Stimulated activated CD8-positive, alpha-beta memory T cell treated with anti-CD3 and anti-CD28 coated beads, Interleukin-15, amount 100 ng/mL, for 4 hours (primary cell): ENCODE measurements at places on chromosomes 1 and 21.

DNA sequence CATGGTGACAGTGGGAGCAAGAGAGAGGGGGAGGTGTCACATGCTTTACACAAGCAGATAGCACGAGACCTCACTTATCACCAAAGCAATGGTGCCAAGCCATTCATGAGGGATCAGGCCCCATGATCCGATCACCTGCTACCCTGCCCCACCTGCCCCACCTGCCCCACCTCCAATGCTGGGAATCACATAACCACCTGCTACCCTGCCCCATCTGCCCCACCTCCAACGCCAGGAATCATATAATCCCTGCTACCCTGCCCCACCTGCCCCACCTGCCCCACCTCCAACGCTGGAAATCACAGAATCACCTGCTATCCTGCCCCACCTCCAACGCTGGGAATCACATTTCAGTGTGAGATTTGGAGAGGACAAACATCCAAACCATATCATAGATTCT, 10.6 kb upstream of the AIRE start:
- DNase-seq, result no peak

GRCh38 chr1:172322219-172323061, 98.0 kb upstream of the C1orf105 start:
- DNase-seq, result no peak

GRCh38 chr1:216310776-216311175, 112.5 kb downstream of the USH2A start:
- DNase-seq, result no peak

DNA sequence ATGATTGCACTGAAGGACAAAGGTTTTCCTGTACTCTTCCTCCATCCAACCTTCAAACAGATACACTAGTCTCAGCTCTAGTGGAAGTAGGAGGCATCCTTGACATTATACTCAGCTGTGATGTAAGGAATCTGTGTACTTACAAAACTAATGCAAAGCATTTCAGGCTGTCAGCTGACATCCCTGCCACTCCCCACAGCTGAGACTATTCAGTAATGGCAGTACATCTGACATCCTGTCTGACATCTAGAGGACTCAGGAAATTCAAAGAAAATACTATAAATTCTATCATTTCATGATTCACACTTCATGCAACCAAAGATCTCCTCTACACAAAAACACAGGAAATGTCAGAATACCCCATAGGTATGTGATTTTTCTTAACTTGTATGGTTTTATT, 325.8 kb downstream of the SMYD3 start:
- DNase-seq, result no peak

DNA sequence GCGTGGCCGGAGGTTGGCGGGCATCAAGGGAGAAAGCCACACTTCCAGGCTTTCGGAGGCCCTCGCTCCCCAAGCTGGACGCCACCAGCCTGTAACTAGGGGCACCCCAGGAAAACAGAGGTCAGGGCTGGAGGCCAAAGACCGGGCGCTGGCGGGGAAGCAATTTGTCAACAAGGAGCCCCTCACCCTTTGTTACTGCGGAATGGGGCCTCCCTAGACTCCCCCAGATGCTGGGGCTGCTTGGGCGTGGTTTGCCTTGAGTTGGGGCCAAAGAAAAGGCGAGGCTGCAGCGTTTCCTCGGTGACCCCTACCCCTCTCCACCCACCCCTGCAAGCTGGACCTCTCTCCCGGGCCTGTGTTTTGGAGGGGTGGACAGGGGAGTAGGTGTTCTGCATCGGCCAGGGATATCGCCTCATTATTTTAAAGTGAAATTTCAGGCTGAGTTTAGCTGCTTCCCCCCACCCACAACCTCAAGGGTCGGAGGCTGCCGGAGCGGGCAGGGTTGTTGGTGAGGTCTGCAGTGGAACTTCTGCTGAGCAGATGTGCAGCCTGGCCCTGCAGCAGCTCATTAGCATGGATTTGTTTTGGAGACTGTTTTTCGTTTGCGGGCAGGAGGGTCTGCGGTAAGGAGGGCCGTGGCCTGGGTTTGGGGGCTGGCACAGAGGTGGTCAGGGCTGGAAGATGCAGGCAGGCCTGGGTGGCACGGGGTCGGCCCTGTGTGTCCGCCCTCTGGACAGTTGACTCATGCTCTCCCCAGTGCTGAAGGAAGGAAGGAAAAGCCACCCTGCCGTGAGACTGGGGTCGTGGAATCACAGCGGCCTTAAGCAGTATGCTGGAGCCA, 1.5 kb downstream of the NBL1 start:
- DNase-seq, result no peak

- DNase-seq, result no peak
Measured at GRCh38 chr1:19621274-19621950, 22.7 kb upstream of the NBL1 start.

- DNase-seq, result no peak
Measured at GRCh38 chr1:155809088-155809487, 47.9 kb downstream of the GON4L start.

GRCh38 chr1:6785318-6785727, at the start of gene CAMTA1:
Gene CAMTA1, plus strand, starts transcription at chr1:6785454. Its CDS starts 77 bp downstream, at chr1:6785531.
- DNase-seq, result no peak

DNA sequence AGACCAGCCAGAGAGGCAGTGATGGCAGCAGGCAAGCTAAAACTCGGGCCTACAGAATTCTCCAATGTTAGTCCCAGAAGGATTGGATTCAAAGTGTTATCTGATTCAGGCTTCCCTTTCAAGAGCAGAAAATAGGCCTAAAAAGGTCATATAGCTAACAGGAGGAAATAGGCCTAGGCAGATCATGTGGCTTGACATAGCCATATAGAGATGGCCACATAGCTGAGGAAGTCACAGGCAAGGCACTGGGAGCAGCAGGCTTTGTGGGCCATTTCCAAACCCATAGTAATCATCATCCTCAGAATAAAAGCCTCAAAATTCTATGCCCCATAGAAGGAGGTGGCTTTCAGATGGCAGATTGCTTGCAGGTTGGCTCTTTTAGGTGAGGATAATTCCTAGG, 29.0 kb upstream of the LMO4 start:
- DNase-seq, result no peak

DNA sequence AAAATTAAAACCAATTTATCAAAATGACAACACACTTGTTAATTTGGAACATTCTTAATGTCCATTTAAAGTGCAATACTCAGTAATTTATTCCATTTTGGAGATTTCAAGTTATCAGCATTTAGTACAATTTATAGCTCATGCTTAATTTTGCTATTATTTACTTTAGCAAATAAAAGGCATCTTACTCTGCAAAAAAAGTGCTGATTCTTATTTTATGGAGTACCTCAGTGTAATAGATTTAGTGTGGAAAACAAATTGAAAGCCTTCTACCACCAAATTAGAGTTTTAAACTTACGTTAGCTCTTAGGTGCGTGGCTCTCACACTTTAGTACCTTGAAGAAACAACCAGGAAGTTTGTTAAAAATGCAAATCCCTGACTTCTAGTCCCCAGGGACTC, 208.4 kb upstream of the NRIP1 start:
- DNase-seq, result no peak

DNA sequence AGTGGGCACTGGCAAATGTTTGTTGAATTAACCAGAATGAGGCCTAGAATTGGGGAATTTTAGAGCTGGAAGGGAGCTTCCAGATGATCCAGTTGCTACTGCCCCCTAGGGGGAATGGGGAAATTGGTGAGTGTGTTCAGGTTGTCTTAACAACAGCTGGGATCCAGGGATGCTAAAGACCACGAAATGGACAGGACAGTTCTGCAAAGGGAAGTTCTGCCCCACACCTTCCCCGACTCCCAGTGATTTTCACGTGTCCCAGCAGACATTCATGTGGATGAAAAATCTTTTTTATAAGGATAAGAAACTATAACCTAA, 33.9 kb downstream of the TRIM62 start:
- DNase-seq, result no peak

- no peak for DNase-seq
Measured at GRCh38 chr1:89733748-89734147, 87.1 kb upstream of the LRRC8D start.

DNA sequence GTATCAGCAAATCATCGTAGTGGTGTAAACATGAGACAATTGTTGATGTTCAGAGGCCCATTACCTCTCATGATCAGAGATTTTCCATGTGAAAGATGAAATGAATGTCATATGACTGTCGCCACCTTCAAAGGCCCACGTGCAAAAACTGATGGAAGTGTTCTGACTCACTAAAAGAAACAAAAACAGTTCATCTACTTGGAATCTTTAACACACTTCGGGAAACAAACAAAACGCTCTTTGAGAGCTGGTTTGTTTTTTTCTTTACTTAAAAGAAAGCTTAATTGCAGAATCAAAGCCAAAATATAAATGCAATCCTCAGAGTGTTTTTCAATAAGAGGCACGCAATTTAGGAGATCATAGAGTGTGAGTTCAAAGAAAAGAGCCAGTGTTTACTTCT, 100.8 kb downstream of the PLPPR4 start:
- DNase-seq, result no peak

- DNase-seq, result no peak
Measured at GRCh38 chr21:20652846-20653245, 345.4 kb upstream of the NCAM2 start.

- DNase-seq, result no peak
Measured at GRCh38 chr21:16205527-16205926, 475.7 kb downstream of the USP25 start.

DNA sequence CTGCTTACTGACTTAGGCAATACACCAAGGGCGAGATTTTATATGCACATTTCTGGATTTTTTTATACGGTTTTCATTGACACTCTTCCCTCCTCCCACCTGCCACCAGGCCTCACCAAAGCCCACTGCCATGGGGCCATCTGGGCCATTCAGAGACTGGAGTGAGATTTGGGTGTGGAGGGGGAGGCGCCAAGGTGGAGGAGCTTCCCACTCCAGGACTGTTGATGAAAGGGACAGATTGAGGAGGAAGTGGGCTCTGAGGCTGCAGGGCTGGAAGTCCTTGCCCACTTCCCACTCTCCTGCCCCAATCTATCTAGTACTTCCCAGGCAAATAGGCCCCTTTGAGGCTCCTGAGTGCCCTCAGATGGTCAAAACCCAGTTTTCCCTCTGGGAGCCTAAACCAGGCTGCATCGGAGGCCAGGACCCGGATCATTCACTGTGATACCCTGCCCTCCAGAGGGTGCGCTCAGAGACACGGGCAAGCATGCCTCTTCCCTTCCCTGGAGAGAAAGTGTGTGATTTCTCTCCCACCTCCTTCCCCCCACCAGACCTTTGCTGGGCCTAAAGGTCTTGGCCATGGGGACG, 57.9 kb downstream of the LACTBL1 start:
- DNase-seq, result no peak

DNA sequence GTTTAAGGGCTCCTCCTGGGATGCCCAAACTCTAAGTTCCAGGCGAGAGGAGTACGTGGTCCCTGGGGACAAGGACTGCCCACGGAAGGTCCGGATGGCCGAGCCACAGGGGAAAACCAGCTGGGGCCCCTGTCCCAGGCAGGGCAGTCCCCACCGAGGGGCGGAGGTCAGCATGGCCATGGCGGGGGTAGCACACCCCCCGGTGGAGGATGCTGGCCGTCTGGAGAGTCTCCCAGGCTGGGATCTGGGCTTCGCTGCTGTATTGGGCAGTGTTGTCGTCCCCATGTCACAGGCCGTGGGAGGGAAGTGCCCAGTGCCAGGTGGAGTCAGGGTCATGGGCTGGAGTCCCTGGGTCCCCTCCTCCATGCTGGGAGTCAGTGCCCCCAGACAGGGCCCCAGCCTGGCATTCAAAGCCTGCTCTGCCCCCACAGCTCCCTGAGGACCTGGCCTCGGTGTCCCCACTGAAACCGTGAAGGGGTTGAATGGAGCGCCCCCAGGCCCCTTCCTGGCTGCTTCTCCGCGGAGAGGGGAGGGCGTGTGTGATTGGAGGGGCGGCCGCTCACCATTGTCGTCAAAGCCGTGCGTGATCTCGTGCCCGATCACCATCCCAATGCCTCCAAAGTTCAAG, 6.8 kb downstream of the PRXL2B start:
- no peak for DNase-seq
